ENCODE measurements at places on chromosomes 3 and 15. TPM values are rescaled to one million over a fixed set of nuclear protein-coding genes. Genes with fewer than 3 reads are reported as not detected.

DNA sequence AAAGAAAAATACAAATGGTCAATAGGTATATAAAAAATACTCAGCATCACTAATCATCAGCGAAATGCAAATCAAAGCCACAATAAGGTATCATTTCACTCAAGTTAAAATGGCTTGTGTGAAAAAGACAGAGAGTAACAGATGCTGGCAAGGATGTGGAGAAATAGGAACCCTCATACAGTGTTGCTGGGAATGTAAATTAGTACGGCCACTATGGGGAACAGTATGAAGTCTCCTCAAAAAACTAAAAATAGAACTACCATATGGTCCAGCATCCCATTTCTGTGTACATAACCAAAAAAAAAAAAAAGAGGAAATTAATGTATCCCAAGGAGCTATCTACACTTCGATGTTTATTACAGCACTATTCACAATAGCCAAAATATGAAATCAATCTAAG is 98.1 kb upstream of the TGFBR2 start:
- DNase-seq = no peak
- no peak overlapping the region for H3K27ac ChIP-seq
- H3K4me1 ChIP-seq = peaks cover 11% of the 10 kb centered on the region
- no peaks in the 10 kb centered on the region for H3K27me3 ChIP-seq
- H3K36me3 ChIP-seq = no peaks in the 10 kb centered on the region
- H3K4me3 ChIP-seq = no peak overlapping the region

ARNT2 gene
- 5.2 TPM for total RNA-seq

- no peaks in the 10 kb centered on the region for H3K27me3 ChIP-seq
- DNase-seq = no peak
- no peaks in the 10 kb centered on the region for H3K4me1 ChIP-seq
- H3K4me3 ChIP-seq = no peak overlapping the region
Measured at GRCh38 chr3:94416768-94417167, 353.9 kb downstream of the NSUN3 start.

RGMA gene
- 20.1 TPM for total RNA-seq

- no peak overlapping the region for H3K27ac ChIP-seq
- H3K27me3 ChIP-seq = no peaks in the 10 kb centered on the region
Measured at GRCh38 chr3:33144433-33144832, 30.6 kb downstream of the CRTAP start.

DNA sequence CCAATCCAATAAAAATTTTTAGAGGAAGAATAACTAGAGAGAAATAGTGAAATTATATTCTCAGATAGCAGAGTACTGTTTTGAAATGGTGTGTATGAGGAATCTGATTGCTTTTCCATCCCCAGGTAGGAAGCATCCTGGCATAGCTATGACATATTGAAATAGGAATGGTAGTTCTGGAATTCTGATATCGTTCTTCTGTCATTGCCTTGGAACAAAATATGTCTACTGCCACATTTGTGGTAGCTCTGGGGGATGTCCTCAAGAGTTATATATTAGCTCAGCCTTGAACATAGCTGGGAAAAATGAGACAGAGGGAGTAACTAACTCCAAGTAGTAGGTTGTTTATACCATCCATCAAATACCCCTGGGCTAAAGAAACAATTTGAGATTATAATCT is 950.7 kb downstream of the MCTP2 start:
- no peak for DNase-seq
- H3K4me1 ChIP-seq = no peaks in the 10 kb centered on the region
- H3K27ac ChIP-seq = no peak overlapping the region
- H3K36me3 ChIP-seq = no peaks in the 10 kb centered on the region
- H3K27me3 ChIP-seq = no peaks in the 10 kb centered on the region
- no peak overlapping the region for H3K4me3 ChIP-seq

DNA sequence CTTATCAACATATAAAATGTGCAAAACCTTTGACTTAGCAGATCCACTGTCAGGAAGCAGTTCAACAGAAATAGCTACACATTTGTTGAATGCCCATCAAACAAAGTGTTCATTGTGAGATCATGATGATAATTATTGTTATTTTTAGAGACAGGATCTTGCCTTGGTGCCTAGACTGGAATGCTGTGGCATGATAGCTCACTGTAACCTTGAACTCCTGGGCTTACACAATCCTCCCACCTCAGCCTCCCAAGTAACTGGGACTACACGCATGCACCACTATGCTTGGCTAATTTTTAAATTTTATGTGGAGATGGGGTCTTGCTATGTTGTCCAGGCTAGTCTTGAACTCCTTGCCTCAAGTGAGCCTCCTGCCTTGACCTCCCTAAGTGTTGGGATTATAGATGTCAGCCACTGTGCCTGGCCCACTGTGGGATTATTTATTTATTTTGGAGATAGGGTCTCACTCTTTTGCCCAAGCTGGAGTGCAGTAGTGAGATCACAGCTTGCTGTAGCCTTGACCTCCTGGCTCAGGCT is 8.8 kb downstream of the MAP2K5 start:
- H3K27ac ChIP-seq = no peak overlapping the region
- H3K27me3 ChIP-seq = no peaks in the 10 kb centered on the region
- no peak for DNase-seq
- peaks cover 17% of the 10 kb centered on the region for H3K4me1 ChIP-seq
- no peak overlapping the region for H3K4me3 ChIP-seq

TRAT1 gene
- not detected for total RNA-seq

DNA sequence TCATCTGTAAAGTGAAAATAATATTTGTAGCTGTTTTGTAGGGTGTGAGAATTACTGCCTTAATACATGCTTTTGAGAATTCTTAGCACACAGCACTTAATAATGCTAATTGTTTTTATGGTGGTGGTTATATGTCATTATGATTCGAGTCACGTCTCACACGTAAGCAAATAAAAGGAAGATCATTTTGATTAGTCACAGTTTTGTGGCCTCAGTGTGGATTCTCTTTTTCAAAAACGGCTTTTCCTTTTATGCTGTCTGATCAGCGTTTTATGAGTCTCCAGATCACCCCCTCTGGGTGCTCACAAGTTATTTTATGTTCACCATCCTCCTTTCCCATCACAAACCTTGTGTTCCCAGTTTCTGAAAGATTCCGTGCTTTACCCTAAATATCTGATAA is 255.6 kb upstream of the CNTN4 start:
- H3K27ac ChIP-seq = no peak overlapping the region
- no peak overlapping the region for H3K4me3 ChIP-seq
- no peaks in the 10 kb centered on the region for H3K27me3 ChIP-seq
- no peak for DNase-seq
- no peaks in the 10 kb centered on the region for H3K36me3 ChIP-seq

NMNAT3 gene
- 7.6 TPM for total RNA-seq

DNA sequence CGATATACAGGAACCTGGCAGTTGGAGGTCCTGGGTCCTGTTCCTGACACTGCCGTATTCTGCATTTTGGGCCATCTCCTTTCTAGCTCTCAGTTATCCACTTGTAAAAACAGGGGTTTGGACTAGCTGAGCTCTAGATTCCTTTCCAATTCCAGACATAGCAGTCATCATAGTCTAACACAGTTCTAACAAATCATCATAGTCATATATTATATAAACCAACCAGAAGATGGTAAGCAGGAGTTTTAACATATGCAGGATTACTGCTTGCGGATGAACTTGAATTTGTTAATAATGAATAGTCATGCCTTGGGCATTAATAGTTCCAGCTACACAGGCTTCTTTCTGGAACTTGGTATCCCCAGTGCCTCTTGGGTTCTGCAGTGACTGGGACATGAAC is 26.6 kb downstream of the MASP1 start:
- no peak for DNase-seq
- H3K27me3 ChIP-seq = no peaks in the 10 kb centered on the region
- H3K36me3 ChIP-seq = peaks cover 12% of the 10 kb centered on the region

All from heart right ventricle (tissue), 16 donors.